ENCODE measurements at places on chromosomes 1 and 21.

DNA sequence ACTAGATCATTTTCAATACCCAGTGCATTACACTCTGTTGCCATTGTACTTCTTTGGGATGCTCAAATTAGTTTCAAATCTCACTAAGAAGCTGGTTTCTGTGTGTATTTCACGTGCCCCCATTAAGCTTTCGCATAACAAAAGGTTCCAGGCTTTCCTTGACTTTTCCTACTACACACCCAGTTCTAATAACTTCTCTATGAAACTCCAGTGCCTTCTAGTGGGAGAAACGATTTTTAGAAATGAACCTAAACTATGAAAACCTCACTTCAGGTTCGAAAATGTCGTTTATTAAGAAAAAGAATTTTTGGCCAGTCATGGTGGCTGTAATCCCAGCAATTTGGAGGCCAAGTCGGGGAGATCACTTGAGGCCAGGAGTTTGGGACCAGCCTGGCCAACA lies 2.8 kb downstream of the CFHR4 start:
- DNase-seq: no peak

DNA sequence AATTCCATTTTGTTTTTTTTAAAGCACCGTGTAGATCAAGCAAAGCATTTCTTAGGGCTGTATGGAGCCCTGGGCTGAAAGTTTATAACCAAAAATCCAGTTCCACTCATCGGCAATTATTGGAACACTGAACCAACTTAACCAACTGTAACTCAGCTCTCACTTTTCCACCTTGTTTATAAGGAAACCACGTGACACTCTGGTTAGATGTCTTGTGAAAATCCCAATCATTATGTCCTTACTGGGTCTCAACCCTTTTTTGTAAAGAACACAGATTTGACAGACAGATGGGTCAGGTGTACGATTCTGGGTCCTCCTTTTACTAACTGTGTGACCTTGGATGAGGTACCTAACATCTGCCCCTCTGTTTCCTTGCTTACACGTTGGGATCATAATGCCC lies 6.2 kb downstream of the PLA2G5 start:
- DNase-seq: no peak

DNA sequence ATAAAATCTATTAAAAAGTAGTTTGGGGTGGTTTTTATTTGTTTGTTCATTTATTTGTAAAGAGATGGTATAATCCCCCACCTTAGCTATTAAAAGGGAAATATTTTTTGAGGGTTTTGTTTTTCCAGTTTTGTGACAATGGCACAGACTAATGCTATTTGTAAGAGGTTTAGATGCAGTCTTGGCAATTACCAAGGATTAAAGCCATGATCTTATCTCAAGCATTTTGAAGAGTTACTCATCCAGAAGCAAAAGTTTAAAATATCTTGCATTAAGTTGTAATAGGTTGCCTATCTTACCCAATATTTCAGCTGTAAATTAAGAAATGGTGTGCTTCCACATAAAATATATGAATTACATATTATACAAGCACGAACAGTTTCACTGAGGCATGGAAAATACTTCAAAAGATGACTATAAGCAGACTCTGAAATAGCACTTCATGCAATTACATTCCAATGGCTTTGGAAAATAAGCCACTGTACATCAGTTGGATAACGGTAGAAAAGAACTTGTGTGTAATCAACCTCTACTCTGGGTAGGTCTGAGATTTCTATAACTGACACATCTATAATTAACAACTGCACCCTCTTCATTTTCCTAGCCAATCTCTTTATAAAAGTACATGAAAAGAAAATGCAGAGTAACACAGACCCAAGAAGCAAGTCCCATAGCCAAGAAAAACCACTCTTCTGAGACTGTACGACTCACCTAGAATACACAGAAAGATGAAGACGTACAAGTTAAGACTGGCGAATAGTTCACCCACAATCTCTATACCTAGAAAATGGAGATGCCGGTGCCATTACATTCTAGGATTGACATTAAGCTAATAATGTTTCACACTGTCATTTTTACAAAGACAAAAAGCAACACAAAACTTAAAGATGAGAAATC lies 95.2 kb downstream of the PTPN14 start:
- no peak for DNase-seq

DNA sequence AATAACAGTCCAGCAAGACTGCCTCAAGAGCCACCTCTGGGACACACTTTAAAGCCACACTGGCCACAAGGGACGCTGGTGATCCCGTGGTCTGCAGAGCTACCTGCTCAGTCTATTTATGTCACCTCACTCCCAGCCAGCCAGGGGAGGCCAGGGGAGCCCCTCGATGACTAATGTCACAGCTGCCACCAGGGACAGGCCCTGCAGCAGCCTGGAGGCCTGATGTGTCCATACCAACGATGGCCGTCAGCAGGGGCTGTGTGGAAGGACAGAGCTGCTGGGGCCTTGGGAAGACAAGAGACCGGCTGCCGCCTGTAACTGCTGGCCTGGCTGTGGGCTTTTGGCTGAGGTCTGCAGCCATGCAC lies 71.0 kb downstream of the SIK1 start:
- DNase-seq: no peak

- DNase-seq: no peak
These were observed 37.1 kb downstream of the SLC30A1 start for GRCh38 chr1:211541720-211542477.

- no peak for DNase-seq
These were observed 175.9 kb downstream of the PRDM16 start for GRCh38 chr1:3244927-3245315.

DNA sequence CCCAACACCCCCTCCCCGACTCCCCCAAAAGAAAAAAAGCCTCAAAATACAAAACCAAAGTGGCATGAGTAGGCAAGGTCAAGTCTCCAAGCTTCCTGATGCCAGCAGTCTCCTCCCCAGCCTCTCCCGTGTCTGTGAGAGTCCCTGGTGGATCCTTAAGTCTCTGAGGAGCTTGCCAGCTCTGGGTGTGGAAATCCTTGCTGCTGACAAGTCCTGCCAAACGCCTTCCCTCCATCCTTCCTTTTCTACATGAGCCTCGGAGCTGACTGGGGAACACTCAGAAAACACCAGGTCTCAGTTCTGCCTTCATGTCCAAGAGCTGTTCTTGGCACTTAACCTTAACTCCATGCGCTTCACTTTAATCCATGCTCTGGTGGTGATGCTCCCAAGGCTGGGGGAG lies 3.7 kb upstream of the ETV3L start:
- DNase-seq: no peak

DNA sequence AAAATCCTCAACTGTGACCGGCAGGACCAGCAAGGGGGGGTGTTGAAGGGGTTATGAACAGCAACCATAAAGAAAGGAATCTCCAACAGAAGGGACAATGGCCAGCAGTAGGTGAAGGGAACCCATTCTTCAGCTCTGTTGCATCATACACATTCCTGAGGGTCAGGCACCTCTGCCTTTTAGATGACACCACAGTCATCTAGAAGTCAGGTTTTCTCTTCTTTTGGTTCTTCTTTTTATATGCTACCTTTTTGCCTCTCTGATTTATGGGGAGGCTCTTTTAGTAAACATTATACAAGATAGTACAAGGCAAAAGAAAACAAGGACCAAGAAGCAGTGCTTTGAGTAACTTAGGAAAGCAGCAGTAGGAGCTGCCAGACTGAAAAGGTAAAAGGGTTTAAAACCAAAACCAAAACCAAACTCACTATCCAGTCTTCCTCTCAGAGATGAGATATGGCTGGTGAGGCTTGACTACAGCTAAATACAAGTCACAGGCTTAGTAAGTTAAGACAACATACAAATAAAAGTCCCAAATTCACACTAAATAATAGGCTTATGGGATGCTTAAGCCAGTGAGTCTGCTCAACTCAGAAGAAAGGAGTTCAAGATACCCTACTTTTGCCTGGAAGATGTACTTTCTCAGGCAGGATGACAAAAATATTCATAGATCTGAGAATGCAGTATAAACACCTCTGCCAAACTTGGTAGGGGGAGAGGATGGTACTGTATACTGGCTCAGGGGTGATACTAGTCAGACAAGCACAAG lies 4.1 kb downstream of the TEX38 start:
- no peak for DNase-seq

DNA sequence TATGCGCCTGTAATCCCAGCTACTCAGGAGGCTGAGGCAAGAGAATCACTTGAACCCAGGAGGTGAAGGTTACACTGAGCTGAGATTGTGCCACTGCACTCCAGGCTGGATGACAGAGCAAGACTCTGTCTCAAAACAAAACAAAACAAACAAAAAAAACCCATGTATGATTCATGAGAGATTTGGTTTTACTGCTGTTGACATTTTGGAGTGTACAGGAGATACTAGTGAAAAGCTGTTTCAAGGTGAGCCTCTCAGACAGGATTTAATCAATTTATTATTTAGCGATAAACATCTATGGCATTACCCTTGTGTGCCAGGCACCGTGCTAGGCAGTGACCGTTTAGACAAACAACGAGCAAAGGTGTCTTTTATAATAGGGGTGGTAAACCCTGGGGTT lies 16.5 kb downstream of the LHX4 start:
- no peak for DNase-seq

DNA sequence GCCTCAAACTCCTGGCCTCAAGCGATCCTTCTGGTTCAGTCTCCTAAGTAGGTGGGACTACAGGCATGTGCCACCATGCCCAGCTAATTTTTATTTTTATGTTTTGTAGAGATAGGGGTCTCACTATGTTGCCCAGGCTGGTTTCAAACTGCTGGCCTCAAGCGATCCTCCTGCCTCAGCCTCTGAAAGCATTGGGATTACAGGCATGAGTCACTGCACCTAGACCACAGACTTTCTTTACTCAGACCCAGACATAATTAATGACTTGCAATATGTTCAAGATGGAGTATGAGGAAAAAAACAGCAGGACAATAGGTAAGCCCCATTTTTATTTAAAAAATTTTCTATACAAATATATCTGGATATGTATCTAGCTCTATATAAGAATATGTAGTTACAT lies 13.2 kb downstream of the KANK4 start:
- DNase-seq: no peak

- no peak for DNase-seq
These were observed 8.1 kb downstream of the KRTAP10-1 start for GRCh38 chr21:44531606-44532564.

GRCh38 chr1:151060007-151060656 lies at the start of gene MLLT11:
MLLT11 (plus strand) TSS chr1:151060397; CDS start chr1:151067225, 6,828 bp downstream.
- DNase-seq: peak; percentile 56

DNA sequence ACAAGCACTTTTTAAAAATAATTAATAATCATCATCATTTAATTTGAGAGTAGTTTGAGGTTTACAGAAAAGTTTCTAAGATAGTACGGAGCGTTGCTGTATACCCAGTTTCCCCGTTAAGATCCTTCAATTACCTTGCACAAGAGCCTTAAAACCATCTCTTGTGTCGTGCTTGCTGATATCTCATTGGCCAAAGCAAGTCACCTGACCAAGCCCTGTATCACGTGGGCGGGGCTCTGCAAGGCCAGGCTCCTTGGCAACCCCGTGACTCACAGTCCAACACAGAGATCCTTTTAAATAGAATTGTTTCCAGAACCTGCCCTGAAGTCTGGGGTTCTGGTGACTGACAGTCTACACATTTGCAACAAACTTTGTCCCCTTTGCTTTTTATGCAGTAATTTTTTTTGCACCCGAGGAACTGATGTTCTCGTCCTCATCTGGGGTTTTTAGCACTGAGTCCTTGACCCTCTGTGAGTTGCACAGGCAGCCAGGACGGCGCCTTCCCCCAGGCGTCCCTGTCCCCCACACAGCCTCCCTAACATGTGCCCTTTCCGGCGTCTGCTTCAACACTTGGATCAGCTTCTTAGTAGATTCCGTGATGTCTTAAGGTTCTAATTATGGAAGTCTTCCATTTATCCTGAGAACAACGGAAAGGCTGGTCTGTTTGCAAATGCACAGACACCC lies 183.3 kb upstream of the TMEM51 start:
- DNase-seq: peak; percentile 62

DNA sequence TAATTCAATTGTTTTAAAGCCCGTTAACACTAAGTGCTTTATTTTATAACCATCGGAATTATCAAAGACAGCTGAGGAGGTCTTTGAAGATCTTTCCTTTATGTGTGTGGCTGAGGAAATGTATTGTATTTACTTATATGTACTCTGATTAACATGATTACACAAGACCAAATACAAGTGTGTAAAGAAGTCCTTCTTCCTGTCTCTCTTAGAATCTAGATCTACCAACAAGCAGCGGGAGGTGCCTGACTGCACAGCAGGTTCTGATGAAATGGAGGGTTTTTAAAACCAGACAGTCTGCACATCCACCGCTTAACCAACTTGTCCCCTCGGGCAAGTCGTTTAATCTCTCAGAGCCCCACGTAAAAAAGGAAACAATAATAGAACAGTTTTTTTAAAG lies 240.5 kb upstream of the MAP1LC3C start:
- DNase-seq: no peak

DNA sequence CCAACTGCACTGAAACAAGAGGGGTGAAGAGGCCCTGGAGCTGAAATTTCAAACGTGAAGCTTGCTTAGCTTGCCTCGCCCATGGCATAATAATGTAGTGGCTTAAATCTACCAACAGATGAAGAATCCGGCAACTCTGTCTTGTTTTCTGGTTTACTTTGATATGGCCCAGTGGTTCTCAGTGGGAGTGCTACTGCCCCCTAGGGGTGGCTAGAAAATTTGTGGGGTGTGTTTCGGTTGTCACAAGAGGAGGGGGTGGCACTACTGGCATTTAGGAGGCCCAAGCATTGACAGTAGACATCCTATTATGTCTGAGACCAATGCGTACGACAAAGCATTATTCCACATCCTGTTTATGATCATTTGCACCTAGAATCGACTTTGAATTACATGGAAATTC lies 51.9 kb upstream of the C8B start:
- no peak for DNase-seq

DNA sequence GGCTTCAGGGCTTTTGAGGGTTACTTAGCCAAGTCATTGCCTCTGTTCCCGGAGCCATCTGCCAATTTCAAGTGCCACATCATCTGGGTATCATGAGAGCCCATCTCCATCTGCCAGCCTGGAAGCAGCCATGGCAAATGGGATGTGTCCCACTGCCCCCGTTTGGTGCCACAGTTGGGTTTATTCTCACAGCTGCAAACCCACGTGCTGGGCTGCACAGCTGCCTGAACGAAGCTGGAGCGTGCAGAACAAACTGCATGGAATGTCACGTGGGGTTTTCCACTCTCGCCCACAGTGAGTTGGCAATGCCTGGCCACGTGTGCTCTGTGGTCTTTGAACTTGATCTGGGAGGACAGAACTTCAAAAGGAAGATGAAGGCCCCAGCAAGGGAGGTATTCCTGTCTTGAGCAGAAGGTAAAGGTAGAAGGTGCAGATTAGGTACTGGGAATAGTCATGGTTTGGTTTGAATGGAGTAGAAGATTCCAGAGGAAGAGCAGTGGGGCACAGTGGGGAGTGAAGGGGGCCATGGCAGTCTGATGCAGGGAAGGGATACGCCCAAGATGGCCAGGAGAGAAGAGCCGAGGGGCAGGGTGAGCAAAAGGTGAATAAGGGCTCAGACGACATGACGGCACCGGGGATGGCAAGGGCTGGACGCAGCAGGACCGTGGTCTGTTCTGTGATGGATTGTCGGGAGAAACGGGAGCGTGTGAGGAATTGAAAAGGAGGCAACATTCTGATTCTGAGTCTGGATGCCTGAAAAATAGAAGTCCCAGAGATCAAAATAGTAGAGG lies 222.0 kb downstream of the KAZN start:
- no peak for DNase-seq
